Right renal cortex interstitium (tissue), 3 donors: ENCODE measurements at places on chromosomes 6 and 20.

- DNase-seq, result no peak
Measured at GRCh38 chr6:157263146-157263545, 60.2 kb downstream of the TMEM242 start.

DNA sequence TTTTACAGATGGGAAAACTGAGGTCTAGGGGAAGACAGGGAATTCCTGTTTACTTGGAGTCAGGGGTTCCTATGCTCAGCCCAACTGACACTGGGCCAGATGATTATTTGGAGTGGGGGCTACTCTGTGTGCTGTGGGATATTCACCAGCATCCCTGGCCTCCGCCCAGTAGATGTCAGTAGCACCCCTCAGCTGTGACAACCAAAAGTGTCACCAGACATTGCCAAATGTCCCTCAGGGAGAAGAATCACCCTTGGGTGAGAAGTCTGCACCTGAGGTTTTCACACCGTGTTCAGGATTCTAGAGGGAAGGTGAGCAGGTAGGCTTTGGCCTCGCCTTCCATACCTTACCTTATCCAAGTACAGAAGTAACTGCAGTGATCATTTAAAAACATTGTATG is 27.6 kb downstream of the CDH26 start:
- no peak for DNase-seq

DNA sequence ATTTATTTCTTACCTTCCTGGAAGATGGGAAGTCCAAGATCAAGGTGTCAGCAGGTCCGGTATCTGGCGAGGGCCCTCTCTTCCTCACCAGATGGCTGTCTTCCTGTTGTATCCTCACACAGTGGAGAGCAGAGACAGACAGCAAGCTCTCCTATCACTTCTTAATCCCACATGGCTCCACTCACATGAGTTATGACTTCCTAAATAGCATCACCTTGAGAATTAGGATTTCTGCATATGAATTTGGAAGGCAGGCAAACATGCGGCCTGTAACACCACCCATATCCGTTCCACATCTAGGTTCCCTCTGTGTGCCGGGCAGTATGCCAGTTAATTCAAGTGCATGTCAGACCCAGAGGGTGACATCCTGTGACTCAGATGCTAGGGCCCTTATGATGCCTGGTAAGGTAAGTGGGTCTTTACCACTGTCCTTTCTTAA is 2.1 kb downstream of the RAET1E start:
- DNase-seq, result no peak

DNA sequence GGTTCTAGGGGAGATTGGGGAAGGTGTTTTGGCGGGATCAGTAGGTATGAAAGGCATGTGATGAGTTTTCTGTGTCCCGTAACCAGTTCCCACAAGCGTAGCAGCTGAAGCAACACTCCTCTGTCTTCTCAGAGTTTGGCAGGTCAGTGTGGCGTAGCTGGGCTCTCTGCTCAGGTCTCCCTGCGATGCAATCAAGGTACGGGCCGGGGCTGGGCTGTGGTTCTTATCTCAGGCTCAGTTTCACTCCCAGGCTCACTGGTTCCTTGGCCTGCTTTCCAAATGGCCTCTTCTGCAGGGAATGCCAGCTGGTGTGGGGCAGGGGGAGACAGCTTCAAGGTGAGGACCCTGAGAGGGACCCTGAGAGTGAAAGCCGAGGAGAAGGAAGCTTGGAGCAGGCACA is 280.7 kb downstream of the CDH4 start:
- no peak for DNase-seq

DNA sequence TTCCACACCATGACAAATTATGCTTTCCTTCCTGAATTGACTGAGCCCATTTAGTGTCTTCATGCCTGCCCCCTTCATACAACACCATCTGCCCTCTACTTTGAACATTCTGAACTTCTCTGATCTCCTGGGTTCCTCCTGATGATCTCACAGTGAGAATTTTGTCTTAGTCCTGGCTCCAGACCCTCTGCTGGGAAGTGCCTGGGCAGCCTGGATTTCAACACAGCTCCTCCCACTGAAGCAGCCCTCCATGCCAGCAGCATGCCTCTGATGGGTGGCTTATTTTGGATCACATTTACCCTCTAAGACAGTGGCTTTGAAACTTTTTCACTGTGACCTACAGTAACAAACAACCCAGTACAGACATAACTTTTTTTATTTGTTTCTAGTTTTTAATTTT is 41.5 kb downstream of the DSE start:
- no peak for DNase-seq

- DNase-seq, result no peak
Measured at GRCh38 chr6:53986165-53986720, 125.0 kb upstream of the MLIP start.

- no peak for DNase-seq
Measured at GRCh38 chr20:20495729-20496503, 128.0 kb downstream of the INSM1 start.

DNA sequence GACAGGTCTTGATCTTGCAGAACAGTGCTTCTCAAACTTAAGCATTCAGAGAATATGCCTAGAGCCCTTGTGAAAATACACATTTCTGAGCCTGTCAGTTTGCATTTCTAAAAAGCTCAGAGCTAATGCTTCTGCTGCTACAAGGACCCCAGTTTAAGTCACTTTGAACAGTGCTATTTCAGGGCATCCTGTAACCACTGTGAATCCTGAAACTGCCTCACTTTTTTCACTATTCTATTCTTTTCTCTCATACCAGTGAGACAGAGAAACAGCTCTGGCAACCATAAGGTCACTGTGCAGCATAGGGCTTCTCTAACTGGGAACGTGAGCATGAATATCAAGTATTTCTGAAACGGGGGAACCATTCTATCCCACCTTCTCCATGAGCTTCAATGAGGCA is 51.2 kb downstream of the LGSN start:
- no peak for DNase-seq
